A549 treated with dexamethasone at 1 μM for 4 hours (cell line): ENCODE measurements at places on chromosomes 7 and 10. TPM values are rescaled to one million over a fixed set of nuclear protein-coding genes. Genes with fewer than 3 reads are reported as not detected.

The BAIAP2L1 gene
- total RNA-seq, result 37.4 to 44.4 TPM (median 40.9 TPM) in 5 replicates

The WEE2 gene
- not detected in 5 replicates for total RNA-seq

The DGKI gene
- 0.19 to 0.43 TPM (median 0.22 TPM) in 5 replicates for total RNA-seq

The IGFBP1 gene
- 53.7 to 72.9 TPM (median 66.2 TPM) in 5 replicates for total RNA-seq

The MASTL gene
- total RNA-seq, result 18.2 to 21.2 TPM (median 19.9 TPM) in 5 replicates

The LBX1 gene
- not detected in 5 replicates for total RNA-seq

The GALNT17 gene
- not detected in 5 replicates for total RNA-seq

The TWNK gene
- 35.7 to 40.8 TPM (median 38.8 TPM) in 5 replicates for total RNA-seq

The ZYX gene
- 143 to 225 TPM (median 205 TPM) in 5 replicates for total RNA-seq

The ITGA8 gene
- 0.01 TPM in 1 of 5 replicates, not detected in the others for total RNA-seq

The ARMC3 gene
- total RNA-seq, result 0.63 to 1.0 TPM (median 0.89 TPM) in 5 replicates

The HOXA7 gene
- total RNA-seq, result 4.7 to 5.5 TPM (median 4.8 TPM) in 5 replicates

The SCART1 gene
- 0.14 to 0.33 TPM (median 0.29 TPM) in 5 replicates for total RNA-seq

The HMX3 gene
- not detected in 5 replicates for total RNA-seq

The PHTF2 gene
- 12.2 to 18.3 TPM (median 16.8 TPM) in 5 replicates for total RNA-seq

The DLX5 gene
- 0.08 TPM in 2 of 5 replicates, not detected in the others for total RNA-seq

The SEMA3C gene
- 53.5 to 113 TPM (median 83.6 TPM) in 5 replicates for total RNA-seq

The TMEM270 gene
- total RNA-seq, result 0.11 to 0.25 TPM (median 0.21 TPM) in 5 replicates

The KEL gene
- 0.05 TPM in 1 of 5 replicates, not detected in the others for total RNA-seq

The NEUROD6 gene
- total RNA-seq, result not detected in 5 replicates

The ANXA8 gene
- total RNA-seq, result 30.6 to 40.7 TPM (median 30.7 TPM) in 5 replicates

The GPER1 gene
- total RNA-seq, result 1.0 to 1.9 TPM (median 1.5 TPM) in 5 replicates

The SLC26A5 gene
- total RNA-seq, result not detected in 5 replicates

The IL2RA gene
- not detected in 5 replicates for total RNA-seq

The OPN4 gene
- total RNA-seq, result 0.04 TPM in 1 of 5 replicates, not detected in the others

The ADAM22 gene
- 0.17 to 0.47 TPM (median 0.32 TPM) in 5 replicates for total RNA-seq

The SPDYE1 gene
- total RNA-seq, result not detected in 5 replicates

The ACBD7 gene
- total RNA-seq, result 1.2 to 1.5 TPM (median 1.4 TPM) in 5 replicates

The CALHM2 gene
- 3.6 to 5.7 TPM (median 4.9 TPM) in 5 replicates for total RNA-seq

The CFAP46 gene
- 1.0 to 1.8 TPM (median 1.5 TPM) in 5 replicates for total RNA-seq

The AKR1C4 gene
- 0.14 to 0.40 TPM (median 0.25 TPM) in 5 replicates for total RNA-seq

The CFTR gene
- total RNA-seq, result 0.05 to 0.11 TPM in 2 of 5 replicates, not detected in the others
